ENCODE measurements at places on chromosomes 16 and 17. TPM values are rescaled to one million over a fixed set of nuclear protein-coding genes. Genes with fewer than 3 reads are reported as not detected.
A peak's percentile ranks its signal among the peaks of the same experiment; 100 is the strongest.

- no peak overlapping the region for H3K4me3 ChIP-seq
- peaks cover 22% of the 10 kb centered on the region for H3K4me1 ChIP-seq
- peaks cover 33% of the 10 kb centered on the region for H3K27me3 ChIP-seq
- H3K27ac ChIP-seq, result no peak overlapping the region
- no peaks in the 10 kb centered on the region for H3K36me3 ChIP-seq
- DNase-seq, result no peak
Measured at GRCh38 chr17:38743556-38744171, 4.5 kb downstream of the PCGF2 start.

- no peaks in the 10 kb centered on the region for H3K27me3 ChIP-seq
- peaks cover 56% of the 10 kb centered on the region for H3K36me3 ChIP-seq
- DNase-seq, result no peak
- no peaks in the 10 kb centered on the region for H3K4me1 ChIP-seq
Measured at GRCh38 chr17:17258998-17259397, 22.0 kb upstream of the FLCN start.

DNA sequence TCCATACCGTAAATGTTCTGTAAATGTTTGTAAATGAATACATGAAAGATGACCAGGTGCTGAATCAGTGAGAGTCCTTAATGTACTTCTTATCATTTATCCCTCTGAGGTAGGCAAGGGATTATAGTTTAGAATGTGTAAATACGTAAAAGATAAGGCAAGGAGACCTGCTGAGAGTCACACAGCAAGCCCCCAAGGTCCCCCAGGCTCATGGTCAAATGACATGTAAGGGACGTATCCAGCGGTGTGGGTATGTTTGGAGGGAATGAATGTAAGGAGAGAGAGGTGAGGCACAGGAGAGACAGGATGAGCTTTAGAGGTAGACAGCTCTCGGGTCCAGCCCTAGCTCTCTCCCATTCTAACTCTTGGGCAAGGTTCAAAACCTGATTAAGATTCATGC is 341.8 kb downstream of the WWOX start:
- no peak for DNase-seq
- H3K27me3 ChIP-seq, result no peaks in the 10 kb centered on the region
- H3K27ac ChIP-seq, result no peak overlapping the region
- no peaks in the 10 kb centered on the region for H3K4me1 ChIP-seq
- no peak overlapping the region for H3K4me3 ChIP-seq
- H3K36me3 ChIP-seq, result no peaks in the 10 kb centered on the region

DNA sequence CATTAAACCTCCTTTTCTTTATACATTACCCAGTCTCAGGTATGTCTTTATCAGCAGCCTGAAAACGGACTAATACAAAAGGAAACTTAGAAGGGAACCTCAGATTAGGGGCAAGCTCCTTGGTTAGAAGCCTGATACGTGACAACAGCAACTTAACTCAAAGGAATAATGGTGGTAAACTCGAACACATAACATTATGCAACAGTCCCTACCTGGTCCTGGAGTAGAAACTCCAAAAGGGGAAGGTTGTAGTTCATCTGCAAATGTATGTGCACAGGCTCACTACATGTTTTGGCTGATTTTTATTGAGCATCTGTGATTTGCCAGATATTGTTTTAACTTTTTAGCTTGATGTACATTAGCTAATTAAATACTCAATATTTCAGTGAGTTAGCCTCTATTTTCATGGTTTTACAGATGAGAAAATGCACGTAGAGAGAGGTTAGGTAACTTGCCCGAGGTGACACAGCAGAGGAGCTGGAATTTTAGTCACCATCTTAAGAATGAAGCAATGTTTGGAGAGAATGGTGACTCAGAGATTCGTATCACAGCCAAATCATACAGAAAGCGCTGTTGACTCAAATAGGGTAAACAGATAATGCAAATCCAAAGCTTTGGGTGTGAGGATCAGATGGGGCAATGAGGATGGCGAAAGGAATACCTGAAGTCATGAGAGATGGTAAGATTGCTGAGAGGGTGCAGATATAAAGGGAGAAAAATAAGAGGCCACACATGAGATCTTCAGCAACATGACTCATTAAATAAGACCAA is 194.9 kb upstream of the RBFOX1 start:
- H3K27ac ChIP-seq, result no peak overlapping the region
- no peaks in the 10 kb centered on the region for H3K4me1 ChIP-seq
- H3K36me3 ChIP-seq, result no peaks in the 10 kb centered on the region
- no peaks in the 10 kb centered on the region for H3K27me3 ChIP-seq
- H3K4me3 ChIP-seq, result no peak overlapping the region

DNA sequence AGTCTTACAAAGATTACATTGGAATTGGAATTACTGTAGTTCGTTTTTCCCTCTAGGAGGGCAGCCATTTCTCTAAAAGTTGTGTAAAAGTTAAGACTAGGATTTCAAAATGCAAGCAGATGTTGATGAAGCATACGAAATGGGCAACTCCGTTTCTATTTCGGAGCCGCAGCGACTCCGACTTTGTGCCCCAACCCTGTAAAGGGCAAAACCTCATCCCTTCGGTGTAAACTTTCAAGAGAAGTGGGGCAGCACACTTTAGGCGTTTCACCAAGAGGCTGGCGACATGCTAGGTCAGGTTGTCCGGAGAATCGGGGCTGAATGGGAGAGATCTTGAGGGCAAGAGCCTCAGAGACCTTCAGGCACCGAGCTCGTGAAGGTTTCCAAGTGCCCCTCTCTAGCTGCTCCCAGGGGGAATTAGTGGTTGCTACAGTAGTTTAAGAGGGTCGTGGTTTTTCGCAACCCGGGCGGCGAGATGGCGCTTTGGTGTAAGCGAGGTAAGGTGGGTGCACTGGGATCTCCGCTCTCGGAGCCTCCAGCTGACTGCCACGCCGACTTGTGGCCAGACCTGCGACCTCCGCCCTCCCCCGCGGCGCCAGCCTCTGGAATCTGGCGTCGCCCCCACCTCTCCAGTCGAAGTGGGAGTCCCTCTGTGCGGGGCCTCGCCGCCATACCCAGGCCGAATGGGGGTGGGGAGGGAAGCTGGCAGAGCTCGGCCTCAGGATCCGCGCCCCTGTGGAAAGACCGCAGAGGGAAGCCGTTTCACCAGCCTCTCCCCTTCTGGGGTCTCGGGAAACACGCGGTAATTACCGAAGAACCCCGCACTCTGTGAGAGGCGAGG is 1.0 kb upstream of the HEXIM2 start:
- peak overlapping the region; percentile 98 for H3K27ac ChIP-seq
- H3K27me3 ChIP-seq, result no peaks in the 10 kb centered on the region
- H3K36me3 ChIP-seq, result no peaks in the 10 kb centered on the region
- H3K4me3 ChIP-seq, result peak overlapping the region; percentile 97

- no peak overlapping the region for H3K4me3 ChIP-seq
- DNase-seq, result no peak
- H3K27me3 ChIP-seq, result no peaks in the 10 kb centered on the region
Measured at GRCh38 chr17:64002658-64003525, 4.7 kb downstream of the PRR29 start.

- H3K4me1 ChIP-seq, result no peaks in the 10 kb centered on the region
- no peak overlapping the region for H3K4me3 ChIP-seq
- H3K36me3 ChIP-seq, result peaks cover 20% of the 10 kb centered on the region
- H3K27me3 ChIP-seq, result no peaks in the 10 kb centered on the region
Measured at GRCh38 chr17:62616993-62617893, 10.2 kb upstream of the MRC2 start.

GRCh38 chr16:83586036-83586435 is 221.7 kb upstream of the HSBP1 start:
- DNase-seq, result no peak
- no peak overlapping the region for H3K27ac ChIP-seq
- no peaks in the 10 kb centered on the region for H3K4me1 ChIP-seq
- no peaks in the 10 kb centered on the region for H3K36me3 ChIP-seq

DNA sequence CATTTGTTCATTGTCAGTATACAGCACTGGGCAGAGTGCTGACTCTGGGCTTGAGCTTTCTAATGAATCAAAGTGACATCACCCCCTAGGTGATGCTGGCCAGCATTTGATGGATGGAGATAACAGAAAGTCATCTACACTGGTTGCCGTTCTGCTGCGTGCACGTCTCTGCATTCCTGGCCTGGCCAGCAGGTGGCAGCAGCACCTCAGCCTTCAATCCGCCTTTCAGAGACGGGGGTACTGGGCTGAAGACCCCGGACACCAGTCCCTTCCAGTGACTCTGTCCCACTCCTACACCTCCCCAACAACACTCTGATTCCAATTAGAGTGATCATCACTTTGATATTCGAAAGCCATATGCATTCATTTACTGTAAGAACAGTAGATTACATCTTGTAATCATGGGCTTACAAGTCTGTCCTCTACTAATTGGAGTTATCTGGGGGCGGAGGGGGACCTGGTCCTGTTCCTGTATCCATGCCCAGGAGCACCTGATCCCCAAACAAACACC is 6.0 kb downstream of the CPSF4L start:
- H3K4me1 ChIP-seq, result peaks cover 6% of the 10 kb centered on the region
- no peak overlapping the region for H3K4me3 ChIP-seq
- H3K27me3 ChIP-seq, result no peaks in the 10 kb centered on the region
- no peak overlapping the region for H3K27ac ChIP-seq
- peak; percentile 76 for DNase-seq
- H3K36me3 ChIP-seq, result no peaks in the 10 kb centered on the region

DNA sequence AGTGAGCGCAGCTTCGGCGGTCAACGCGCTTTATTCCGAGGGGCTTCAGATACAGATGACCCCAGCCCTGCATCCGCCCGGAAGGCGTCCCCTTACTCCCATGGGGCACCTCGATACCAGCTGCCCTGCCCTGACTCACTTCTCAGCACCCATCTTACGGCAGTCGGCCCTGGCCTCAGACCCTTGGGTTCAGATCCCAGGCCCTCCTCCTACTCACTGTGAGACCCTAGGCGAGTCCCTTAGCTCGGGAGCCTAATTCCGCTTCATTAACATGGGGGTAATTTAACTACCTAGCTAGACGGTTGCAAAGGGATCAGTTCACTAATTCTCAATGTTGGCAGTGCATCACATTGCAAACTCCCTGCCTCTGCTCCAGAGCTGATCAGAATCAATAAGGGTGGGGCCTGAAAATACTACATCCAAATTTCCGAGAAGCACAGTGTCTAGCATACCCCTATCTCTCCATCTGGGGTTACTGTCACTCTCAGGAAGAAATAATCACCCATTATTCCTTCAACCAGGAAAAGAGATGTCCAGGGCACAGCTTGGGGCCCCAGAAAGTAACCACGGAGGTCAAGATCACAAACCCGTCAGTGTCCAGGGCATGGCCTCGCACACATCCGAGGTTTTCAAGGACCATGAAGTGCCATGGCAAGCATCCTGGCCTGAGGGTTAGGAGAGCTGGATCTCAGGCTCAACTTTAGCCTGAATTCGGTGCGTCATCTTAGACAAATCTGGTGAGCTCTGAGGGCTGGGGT is 415 bp upstream of the FLOT2 start:
- H3K36me3 ChIP-seq, result peaks cover 14% of the 10 kb centered on the region
- peak overlapping the region; percentile 83 for H3K4me3 ChIP-seq
- no peak for DNase-seq
- peaks cover 70% of the 10 kb centered on the region for H3K4me1 ChIP-seq
- H3K27ac ChIP-seq, result peak overlapping the region; percentile 86

DNA sequence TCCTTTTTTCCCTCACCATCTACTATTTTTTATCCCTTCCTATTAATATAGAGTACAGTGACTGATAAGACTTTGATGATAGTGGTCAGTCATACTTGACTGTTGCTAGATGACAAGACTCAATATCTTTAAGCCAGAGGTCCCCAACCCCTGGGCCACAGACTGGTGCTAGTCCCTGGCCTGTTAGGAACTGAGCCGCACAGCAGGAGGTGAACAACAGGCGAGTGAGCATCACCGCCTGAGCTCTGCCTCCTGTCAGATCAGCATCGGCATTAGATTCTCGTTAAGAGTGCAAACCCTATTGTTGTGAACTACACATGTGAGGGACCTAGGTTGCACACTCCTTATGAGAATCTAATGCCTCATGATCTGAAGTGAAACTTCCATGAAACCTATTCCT is 341.3 kb downstream of the BCAS3 start:
- H3K27me3 ChIP-seq, result no peaks in the 10 kb centered on the region
- DNase-seq, result no peak
- no peaks in the 10 kb centered on the region for H3K36me3 ChIP-seq
- no peak overlapping the region for H3K27ac ChIP-seq

DNA sequence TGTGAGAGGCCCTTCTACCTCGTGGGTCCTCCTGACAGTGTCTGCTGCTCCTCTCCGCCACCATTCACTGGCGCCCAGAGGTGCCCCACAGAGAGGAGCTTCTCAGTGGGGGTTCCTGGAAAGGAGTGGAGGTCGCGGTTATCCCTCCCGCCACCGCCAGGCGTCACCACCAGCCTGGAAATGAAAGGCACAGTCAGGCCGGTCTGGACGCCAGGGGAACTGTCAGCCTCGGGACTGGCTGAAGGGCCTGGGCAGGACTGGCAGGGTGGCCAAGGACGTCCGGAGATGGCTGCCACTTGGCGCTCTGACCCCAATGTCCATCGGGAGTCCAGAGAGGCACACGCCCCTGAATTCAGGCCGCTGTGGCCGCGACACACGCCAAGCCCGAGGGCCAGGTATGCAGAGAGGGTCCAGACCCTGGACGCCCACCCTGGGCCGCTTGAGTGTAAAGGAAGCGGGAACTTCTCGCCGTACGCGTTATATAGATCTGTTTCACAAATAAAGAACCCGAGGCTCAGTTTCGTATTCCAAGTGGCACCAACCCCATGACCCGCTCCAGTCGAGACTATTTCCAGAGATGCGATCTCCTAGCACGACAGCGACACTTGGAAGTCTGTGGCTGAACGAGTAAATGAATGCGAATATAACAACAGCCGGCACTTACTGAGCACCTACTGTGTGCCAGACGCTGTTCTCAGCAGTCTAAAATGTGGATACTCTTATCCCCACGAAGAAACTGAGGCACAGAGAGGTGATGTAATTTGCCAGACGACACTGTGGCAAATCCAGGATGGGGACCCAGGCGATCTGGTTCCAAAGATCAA is 7.6 kb upstream of the NXPH3 start:
- peak; percentile 86 for DNase-seq
- no peak overlapping the region for H3K27ac ChIP-seq
- no peaks in the 10 kb centered on the region for H3K36me3 ChIP-seq
- H3K4me1 ChIP-seq, result peaks cover 25% of the 10 kb centered on the region
- peaks cover 2% of the 10 kb centered on the region for H3K27me3 ChIP-seq

GRCh38 chr17:40564883-40565768 is at the start of gene CCR7:
Gene CCR7 (minus strand): TSS chr17:40565472. CDS start chr17:40565409, 63 bp downstream.
- peaks cover 18% of the 10 kb centered on the region for H3K36me3 ChIP-seq
- peaks cover 82% of the 10 kb centered on the region for H3K4me1 ChIP-seq
- peak; percentile 91 for DNase-seq
- H3K4me3 ChIP-seq, result peak within 1 kb of the TSS; percentile 97
- H3K27ac ChIP-seq, result peak within 1 kb of the TSS; percentile 100

GRCh38 chr17:43135454-43135819 is 10.3 kb upstream of the BRCA1 start:
- no peak overlapping the region for H3K27ac ChIP-seq
- H3K4me3 ChIP-seq, result no peak overlapping the region
- H3K27me3 ChIP-seq, result no peaks in the 10 kb centered on the region
- no peaks in the 10 kb centered on the region for H3K4me1 ChIP-seq
- peaks cover 10% of the 10 kb centered on the region for H3K36me3 ChIP-seq

GRCh38 chr17:67602974-67603373 is 114.8 kb upstream of the NOL11 start:
- H3K36me3 ChIP-seq, result no peaks in the 10 kb centered on the region
- H3K27ac ChIP-seq, result no peak overlapping the region
- DNase-seq, result peak; percentile 10
- H3K4me3 ChIP-seq, result no peak overlapping the region
- no peaks in the 10 kb centered on the region for H3K4me1 ChIP-seq

The EVI2A gene
- 38.4 TPM for total RNA-seq

The LAT gene
- 160 TPM for total RNA-seq

The SLFN14 gene
- total RNA-seq, result not detected

The CBFA2T3 gene
- total RNA-seq, result 0.80 TPM

The ITFG1 gene
- total RNA-seq, result 18.0 TPM

The TRPV3 gene
- total RNA-seq, result 0.56 TPM

The P2RX5 gene
- 16.0 TPM for total RNA-seq

The SKA2 gene
- total RNA-seq, result 5.2 TPM

Measured in CD4-positive, alpha-beta T cell (primary cell).